ENCODE measurements at places on chromosomes 13 and 19. TPM values are rescaled to one million over a fixed set of nuclear protein-coding genes. Genes with fewer than 3 reads are reported as not detected.

The ARHGAP35 gene
- 22.7 TPM for total RNA-seq

The CERS1 gene
- total RNA-seq = not detected

The MBD3L2 gene
- not detected for total RNA-seq

The ZNF600 gene
- 14.1 TPM for total RNA-seq

The PCDH17 gene
- not detected for total RNA-seq

The BEST2 gene
- total RNA-seq = not detected

The CGB1 gene
- not detected for total RNA-seq

The SOX1 gene
- 0.07 TPM for total RNA-seq

The SLC25A41 gene
- total RNA-seq = 0.16 TPM

The PNMA8A gene
- not detected for total RNA-seq

DNA sequence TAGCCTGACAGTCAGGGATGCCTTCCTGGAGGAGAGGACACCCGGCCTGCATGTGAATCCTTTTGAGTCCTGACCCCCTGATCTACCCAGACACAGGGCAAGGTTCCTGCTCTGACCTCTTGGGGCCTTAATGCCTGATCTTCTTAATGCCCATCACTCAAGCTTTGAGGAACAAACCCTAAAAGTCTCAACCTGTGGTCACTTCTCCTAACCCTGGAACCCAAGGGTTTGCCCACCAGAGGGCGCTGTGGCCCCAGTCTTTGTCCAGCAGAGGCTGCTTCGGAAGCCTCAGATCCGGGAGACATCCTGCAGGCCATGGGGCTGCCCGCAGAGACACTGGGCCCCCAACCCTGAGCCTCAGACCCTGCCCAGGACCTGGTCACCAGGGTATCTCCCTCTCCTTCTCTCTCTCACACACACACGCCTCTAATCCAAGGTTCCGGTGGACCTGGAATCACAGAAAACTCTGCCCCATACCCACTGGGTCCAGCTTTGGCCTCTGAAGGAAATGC, 9.8 kb upstream of the DPF1 start:
- no peak overlapping the region for H3K4me3 ChIP-seq
- DNase-seq = peak; percentile 90
- no peaks in the 10 kb centered on the region for H3K36me3 ChIP-seq
- peaks cover 22% of the 10 kb centered on the region for H3K27me3 ChIP-seq

GRCh38 chr13:84297251-84297650, 415.0 kb upstream of the SLITRK1 start:
- H3K36me3 ChIP-seq = no peaks in the 10 kb centered on the region
- DNase-seq = no peak
- H3K4me1 ChIP-seq = no peaks in the 10 kb centered on the region
- H3K27me3 ChIP-seq = no peaks in the 10 kb centered on the region

DNA sequence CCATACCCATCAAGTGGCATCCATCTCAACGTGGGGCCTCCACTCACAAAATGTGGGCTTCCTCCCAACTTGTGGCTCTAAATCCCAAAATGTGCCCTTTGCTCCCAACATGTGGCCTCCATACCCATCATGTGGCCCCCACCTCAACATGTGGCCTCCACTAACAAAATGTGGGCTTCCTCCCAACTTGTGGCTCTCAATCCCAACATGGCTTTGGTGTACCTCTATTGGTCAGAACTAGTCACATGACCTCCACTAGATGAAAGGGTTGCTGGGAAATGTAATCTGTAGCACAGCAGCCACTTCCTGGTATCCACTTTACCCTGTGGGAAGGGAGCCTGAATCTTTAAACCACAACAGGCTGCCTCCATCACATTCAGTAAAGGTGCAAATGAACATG, 10.1 kb upstream of the ACER1 start:
- H3K27ac ChIP-seq = no peak overlapping the region
- DNase-seq = no peak
- H3K4me3 ChIP-seq = no peak overlapping the region

DNA sequence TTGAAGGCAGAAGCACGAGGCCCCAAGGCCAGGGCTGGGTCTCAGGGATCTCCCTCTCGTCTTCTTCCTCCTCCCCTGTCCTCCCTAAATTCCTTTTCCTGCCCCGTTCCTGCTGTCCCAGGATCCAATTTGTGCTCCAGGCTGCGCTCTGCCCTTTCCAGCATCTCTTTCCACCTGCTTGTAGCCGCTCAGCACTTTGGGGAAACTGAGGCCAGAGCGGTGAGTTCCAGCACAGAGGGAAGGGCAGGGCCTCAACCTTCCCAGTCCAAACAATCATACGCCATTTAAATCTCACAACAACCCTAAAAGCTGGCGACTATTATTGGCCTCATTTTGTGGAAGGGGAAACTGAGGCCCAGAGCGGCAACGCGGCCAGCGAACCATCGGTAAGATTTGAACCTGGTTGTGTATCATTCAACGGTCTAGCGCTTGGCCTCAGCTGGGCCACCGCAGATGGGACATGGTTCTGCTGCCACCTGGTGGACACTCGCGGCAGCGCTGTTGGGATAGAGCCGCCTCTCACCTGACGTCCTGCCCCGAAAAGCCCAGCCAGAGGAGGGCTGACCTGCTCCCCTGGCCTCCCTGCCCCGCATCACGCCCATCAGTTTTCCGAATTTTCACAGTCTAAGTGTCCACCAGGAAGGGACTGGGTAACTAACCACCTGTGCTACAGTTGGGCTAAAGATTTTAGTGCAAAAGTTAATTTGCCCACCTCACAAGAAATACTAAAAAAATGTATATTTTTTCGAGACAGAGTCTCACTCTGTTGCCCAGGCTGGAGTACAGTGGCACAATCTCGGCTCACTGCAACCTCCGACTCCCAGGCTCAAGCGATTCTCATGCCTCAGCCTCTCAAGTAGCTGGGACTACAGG, 4.2 kb upstream of the RPL18A start:
- peaks cover 8% of the 10 kb centered on the region for H3K36me3 ChIP-seq
- H3K4me1 ChIP-seq = peaks cover 28% of the 10 kb centered on the region
- peak; percentile 92 for DNase-seq
- H3K27ac ChIP-seq = peak overlapping the region; percentile 60
- no peaks in the 10 kb centered on the region for H3K27me3 ChIP-seq

DNA sequence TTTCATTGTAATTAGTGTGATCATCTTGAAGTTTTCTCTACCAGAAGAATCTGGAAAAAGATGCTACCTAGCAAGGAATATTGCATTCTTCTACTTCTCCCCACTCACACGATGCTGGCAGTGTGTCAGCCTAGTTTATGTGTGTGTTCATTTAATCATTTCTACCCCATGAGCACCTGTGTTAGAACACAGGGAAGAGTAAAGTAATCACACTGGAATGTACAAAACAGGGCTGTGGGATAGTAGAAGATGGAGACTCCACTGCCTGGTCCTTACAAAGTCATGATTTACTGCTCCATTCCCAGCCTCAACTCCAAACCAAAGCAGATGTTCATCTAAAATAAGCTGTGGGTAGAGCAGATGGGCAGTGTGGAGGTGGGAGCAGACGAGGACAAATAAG, 47.7 kb upstream of the RGCC start:
- no peaks in the 10 kb centered on the region for H3K36me3 ChIP-seq
- DNase-seq = no peak

DNA sequence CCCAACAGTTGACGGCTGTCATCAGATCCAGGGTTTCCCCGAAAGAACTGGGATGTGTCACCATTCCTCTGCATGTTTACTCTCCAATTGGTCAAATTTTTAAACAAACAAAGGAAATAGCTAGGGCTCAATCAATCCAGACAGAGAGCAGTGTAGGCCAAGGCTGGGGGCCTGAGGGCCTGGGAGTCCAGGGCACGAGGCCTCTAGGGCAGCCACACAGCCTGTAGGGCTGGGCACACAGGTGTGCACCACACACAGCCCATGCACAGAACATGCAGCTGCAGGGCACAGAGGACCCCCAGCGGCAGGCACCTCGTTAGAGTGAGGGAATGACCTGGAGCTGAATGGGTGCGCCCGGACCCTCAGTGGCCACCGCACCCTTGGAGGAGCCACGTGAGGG, 9.5 kb downstream of the MIER2 start:
- no peak overlapping the region for H3K4me3 ChIP-seq
- H3K27me3 ChIP-seq = no peaks in the 10 kb centered on the region
- H3K27ac ChIP-seq = no peak overlapping the region
- H3K36me3 ChIP-seq = peaks cover 23% of the 10 kb centered on the region

- peak within 1 kb of the TSS; percentile 99 for H3K27ac ChIP-seq
- H3K4me3 ChIP-seq = peak within 1 kb of the TSS; percentile 99
- peaks cover 9% of the 10 kb centered on the region for H3K36me3 ChIP-seq
- no peaks in the 10 kb centered on the region for H3K27me3 ChIP-seq
- peak; percentile 91 for DNase-seq
- peaks cover 36% of the 10 kb centered on the region for H3K4me1 ChIP-seq
Measured at GRCh38 chr19:15332311-15332996, at the start of gene BRD4. Gene BRD4, minus strand, starts transcription at chr19:15332539. Its CDS starts 59,440 bp downstream, at chr19:15273099.

DNA sequence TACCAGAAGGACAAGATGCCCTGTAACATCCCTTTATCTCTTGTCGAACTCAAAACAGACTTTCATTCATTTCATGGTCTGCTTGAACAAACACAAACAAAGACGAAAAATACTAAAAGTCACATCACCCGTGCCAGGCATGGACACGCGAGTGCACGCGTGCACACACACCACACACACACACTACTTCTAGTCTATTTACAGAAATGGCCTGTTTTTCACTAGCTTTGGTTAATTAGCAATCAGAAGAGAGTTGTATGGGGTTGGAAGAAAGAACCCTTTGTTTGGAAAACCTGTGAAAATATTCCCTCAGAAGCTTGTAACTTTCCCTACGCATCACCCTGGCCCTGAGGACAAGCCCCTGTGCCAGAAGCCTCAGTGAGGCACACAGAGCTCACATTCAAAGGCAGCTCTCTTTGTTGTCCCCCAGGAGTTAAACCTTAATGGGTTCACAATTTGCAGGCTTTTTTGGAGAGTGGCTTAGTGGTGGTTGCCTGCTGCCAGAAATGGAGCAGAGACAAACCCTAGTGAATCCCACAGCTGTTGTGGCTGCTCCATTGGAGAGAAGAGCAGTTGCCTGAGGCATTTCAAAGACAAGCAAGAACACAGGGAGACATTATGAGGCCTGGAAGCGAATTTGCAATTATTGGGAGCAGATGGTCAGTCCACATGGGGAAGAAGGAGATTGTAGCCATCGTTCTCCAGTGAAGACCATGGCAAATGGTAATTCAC, 55.9 kb downstream of the STARD13 start:
- no peak overlapping the region for H3K4me3 ChIP-seq
- peaks cover 20% of the 10 kb centered on the region for H3K27me3 ChIP-seq
- H3K36me3 ChIP-seq = peaks cover 3% of the 10 kb centered on the region
- no peak for DNase-seq
- H3K27ac ChIP-seq = no peak overlapping the region

GRCh38 chr19:19149435-19149834, 11.2 kb upstream of the TMEM161A start:
- H3K4me3 ChIP-seq = no peak overlapping the region
- H3K27ac ChIP-seq = no peak overlapping the region
- no peaks in the 10 kb centered on the region for H3K4me1 ChIP-seq
- no peaks in the 10 kb centered on the region for H3K27me3 ChIP-seq
- DNase-seq = no peak

DNA sequence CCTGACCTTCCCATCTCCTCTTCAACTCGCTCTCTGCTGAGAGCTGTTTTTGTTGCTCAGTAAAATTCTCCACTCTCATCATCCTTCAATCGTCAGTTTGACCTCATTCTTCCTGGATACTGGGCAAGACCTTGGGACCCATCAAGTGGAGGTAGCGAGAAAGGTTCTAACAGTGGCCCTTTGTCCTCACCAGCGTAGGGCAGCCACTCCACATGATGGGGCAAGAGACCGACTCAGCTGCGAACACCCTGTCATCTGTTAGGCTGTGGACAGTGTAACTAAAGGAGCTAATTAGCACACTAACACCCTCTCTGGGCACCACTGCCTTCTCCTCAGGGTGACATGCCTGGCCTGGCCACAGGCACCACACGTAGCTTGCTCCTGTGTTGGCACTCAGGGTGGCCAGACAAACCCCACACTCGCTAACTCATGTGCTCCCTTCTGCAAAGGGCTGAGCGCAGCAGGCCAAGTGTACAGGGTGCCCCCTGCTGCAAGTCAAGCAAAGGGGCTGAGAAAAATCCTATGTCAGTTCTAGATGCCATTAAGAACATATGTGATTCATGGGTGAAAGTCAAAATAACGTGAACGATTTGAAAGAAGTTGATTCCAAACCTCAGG, 1216.0 kb downstream of the SLITRK5 start:
- DNase-seq = no peak
- H3K27me3 ChIP-seq = no peaks in the 10 kb centered on the region
- no peaks in the 10 kb centered on the region for H3K4me1 ChIP-seq
- H3K27ac ChIP-seq = no peak overlapping the region
- H3K4me3 ChIP-seq = no peak overlapping the region
- H3K36me3 ChIP-seq = no peaks in the 10 kb centered on the region

- H3K27ac ChIP-seq = no peak overlapping the region
- DNase-seq = no peak
- peaks cover 11% of the 10 kb centered on the region for H3K36me3 ChIP-seq
- no peak overlapping the region for H3K4me3 ChIP-seq
- H3K4me1 ChIP-seq = peaks cover 8% of the 10 kb centered on the region
- H3K27me3 ChIP-seq = peaks cover 36% of the 10 kb centered on the region
Measured at GRCh38 chr13:48778610-48779009, 124.9 kb downstream of the CYSLTR2 start.

DNA sequence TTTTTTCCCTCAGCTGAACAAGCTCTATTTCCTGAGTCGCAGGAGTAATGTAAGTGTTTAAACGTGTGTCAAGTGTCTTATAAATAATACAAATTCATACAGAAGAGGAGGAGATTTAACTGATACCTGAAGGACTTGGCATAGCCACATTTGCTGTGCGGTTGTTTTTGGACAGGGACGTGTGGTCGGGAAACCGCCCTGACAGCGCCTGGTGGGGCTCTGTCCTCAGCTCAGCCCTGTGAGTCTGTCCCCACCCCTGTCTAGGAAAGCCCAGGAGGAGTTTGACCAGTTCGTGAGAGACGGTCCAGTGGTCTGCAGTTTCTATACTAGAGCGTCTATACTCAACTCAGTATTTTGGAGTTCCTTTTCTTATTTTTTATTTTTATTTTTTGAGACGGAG, 16.7 kb downstream of the ZIC2 start:
- DNase-seq = no peak
- peaks cover 76% of the 10 kb centered on the region for H3K27me3 ChIP-seq
- no peak overlapping the region for H3K27ac ChIP-seq
- H3K36me3 ChIP-seq = no peaks in the 10 kb centered on the region
- H3K4me3 ChIP-seq = no peak overlapping the region
- peaks cover 29% of the 10 kb centered on the region for H3K4me1 ChIP-seq

- no peak overlapping the region for H3K27ac ChIP-seq
- no peak overlapping the region for H3K4me3 ChIP-seq
- no peak for DNase-seq
- H3K4me1 ChIP-seq = peaks cover 12% of the 10 kb centered on the region
- no peaks in the 10 kb centered on the region for H3K36me3 ChIP-seq
Measured at GRCh38 chr13:109700176-109700575, 86.2 kb downstream of the IRS2 start.

DNA sequence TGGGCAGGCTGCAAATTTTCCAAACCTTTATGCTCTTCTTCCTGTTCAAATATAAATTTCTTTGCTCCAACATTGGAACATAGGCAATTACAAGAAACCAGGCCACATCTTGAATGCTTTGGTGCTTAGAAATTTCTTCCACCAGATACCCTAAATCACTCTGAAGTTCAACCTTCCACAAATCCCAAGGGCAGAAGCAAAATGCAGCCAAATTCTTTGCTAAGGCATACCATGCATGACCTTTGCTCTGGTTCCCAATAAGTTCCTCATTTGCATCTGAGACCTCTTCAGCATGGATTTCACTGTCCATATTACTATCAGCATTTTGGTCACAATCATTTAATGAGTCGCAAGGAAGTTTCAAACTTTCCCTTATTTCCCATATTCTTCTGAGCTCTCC, 130.9 kb downstream of the DIAPH3 start:
- H3K4me1 ChIP-seq = no peaks in the 10 kb centered on the region
- no peak overlapping the region for H3K4me3 ChIP-seq
- H3K27ac ChIP-seq = no peak overlapping the region
- DNase-seq = no peak
- peaks cover 8% of the 10 kb centered on the region for H3K36me3 ChIP-seq

All from activated T-cell treated with anti-CD3 and anti-CD28 coated beads, Interleukin-2, amount 50 U/mL, for 72 hours (primary cell).